ENCODE measurements at places on chromosomes 12 and 14.

- DNase-seq: no peak
These were observed 6.2 kb upstream of the WDR89 start for GRCh38 chr14:63647696-63648410.

GRCh38 chr12:105369014-105369413 is 38.5 kb downstream of the C12orf75 start:
- DNase-seq: no peak

GRCh38 chr14:92516966-92517506 is 3.5 kb downstream of the RIN3 start:
- DNase-seq: no peak

- DNase-seq: no peak
These were observed 770.0 kb downstream of the MED13L start for GRCh38 chr12:115507560-115507889.

- no peak for DNase-seq
These were observed 35.0 kb downstream of the TXNRD1 start for GRCh38 chr12:104250366-104251125.

- DNase-seq: no peak
These were observed 422.3 kb upstream of the DCN start for GRCh38 chr12:91604897-91605296.

- no peak for DNase-seq
These were observed 103.8 kb downstream of the OSBPL8 start for GRCh38 chr12:76455582-76456345.

DNA sequence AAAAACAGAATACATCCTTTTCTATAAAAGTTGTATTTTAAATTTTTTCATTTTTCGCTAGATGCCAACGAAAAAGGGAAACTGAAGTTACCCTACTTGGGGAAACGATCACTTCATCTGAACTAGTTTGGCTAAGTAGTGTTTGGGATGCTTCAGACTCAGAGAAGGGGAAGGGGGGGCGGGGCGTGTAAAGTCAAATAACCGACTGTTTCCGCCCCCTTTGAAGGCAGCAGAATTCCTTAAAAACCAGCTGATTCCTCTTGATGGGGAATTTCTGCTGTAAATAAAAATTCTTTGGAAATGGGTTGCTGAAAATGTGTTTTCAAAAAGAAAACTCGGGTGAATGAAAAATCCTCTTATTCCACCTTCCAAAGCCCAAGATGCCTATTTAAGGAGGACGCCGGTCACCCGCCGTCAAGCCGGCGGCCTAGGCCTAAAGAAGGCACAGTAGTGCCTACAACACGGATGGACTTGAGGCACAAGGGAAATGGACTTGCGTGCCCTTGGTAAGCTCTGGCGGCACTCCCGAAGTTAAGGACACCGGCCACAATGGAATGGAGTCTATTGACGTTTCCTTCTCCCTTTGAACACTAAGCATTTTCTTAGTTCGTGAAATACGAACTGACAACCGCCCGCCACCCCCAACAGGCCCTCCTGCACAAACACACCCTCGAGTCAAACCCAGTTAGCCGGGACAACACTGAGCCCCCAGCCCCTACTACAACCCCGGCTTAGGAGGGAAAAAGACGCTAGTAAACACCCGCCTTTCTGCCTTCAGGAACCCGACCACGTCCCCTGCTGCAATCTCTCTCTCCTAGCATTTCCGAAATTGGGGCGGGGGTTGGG is 1.9 kb downstream of the ATXN2 start:
- DNase-seq: no peak

DNA sequence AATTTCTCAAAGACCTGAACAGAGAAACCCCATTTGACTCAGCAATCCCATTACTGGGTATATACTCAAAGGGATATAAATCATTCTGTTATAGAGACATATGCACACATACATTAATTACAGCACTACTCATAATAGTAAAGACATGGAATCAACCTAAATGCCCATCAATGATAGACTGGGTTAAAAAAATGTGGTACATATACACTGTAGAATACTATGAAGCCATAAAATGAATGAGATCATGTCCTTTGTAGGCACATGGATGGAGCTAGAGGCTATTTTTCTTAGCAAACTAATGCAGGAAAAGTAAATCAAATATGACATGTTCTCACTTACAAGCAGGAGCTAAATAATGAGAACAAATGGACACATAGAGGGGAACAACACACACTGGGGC is 303.8 kb downstream of the BTG1 start:
- no peak for DNase-seq

GRCh38 chr12:13002301-13003097 is 2.4 kb upstream of the HEBP1 start:
- DNase-seq: no peak

Data from RWPE2 (cell line).